ENCODE measurements at places on chromosomes 3 and 15.

- DNase-seq, result no peak
Observed at GRCh38 chr3:77362936-77363335, 323.0 kb downstream of the ROBO2 start.

DNA sequence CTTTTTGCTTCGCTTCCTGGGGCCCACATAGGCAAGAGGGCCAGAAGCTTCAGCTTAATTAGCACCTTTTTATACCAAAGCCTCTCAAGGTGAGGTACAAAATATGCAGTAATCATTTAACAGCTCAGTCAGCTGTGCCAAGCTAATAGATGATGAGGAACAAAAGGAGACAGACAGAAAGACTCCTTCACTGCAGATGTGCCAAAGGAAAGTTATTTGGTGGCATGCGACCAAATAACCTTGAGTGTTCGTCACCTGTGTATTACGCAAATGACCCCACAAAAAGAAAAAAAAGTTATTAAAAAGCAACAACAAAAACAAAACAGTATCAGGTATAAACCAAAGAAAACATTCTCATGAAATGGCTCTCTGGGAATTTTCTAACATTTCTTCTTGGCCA, 325.8 kb upstream of the IGF1R start:
- DNase-seq, result no peak

- DNase-seq, result peak; percentile 82
Observed at GRCh38 chr15:45634432-45635190, at the start of gene SQOR. Gene SQOR (plus strand): TSS chr15:45635029. CDS start chr15:45658924, 23,895 bp downstream.

- DNase-seq, result no peak
Observed at GRCh38 chr15:29770796-29771195, 51.5 kb downstream of the TJP1 start.

DNA sequence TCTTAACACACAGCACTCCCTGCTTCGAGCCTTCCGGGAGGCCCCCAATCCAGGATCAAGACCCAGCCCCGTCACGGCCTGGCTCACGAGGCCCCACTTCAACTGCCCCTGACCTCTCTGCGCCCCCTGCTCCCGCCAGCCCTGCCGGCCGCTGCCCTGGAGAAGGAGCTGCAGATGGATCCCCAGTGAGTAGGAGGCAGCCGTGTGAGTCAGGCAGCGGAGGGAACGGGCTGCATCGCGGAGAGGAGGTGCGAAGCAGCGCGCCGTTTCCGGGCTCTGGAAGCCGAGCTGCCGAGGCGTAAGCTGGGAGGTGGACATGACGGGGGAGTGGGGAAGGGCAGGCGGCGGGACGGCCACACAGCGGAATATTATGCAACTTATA, 133.4 kb downstream of the TPRA1 start:
- no peak for DNase-seq

DNA sequence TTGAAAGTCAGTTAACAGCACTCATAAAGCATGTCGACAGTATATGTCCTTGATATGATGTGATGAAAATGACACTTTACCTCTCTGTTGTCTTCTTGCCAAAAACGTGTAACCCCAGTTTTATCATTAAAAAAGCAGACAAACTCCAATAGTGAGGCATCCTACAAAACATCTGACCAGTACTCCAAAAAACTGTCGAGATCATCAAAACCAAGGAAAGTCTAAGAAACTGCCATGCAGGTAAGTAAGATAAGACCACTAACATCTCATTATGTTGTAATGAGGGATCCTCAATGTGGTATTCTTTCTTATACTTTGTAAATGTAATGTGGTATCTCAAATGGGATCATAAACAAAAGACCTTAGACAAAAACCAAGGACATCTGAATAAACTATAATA, 152.3 kb downstream of the NR1I2 start:
- DNase-seq, result no peak

- no peak for DNase-seq
Observed at GRCh38 chr3:194739498-194740284, 54.0 kb downstream of the FAM43A start.

DNA sequence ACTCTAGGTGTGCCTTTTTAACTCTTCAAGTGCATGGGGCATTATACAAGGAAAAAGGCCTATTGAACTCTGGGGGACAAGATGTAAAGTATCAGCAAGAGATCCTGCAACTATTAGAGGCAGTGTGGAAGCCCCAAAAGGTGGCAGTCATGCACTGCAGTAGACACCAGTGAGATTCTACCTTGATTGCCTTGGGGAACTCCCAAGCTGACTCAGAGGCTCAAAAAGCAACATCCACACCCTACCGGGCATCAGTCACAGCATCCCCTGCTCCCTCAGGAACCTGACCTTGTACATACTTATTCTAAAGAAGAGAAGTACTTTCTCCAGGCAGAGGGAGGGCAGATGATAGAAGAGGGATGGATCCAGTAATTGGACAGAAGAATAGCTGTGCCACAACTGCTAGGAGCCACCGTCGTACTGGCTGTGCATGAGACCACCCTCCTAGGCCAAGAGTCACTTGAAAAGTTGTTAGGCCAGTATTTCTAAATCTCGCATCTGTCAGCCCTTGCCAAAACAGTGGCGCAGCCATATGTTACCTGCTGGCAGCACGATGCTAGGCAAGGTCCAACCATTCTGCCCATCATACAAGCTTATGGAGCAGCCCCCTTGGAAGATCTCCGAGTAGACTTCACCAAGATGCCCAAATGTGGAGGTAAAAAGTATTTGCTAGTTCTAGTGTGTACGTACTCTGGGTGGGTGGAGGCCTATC, 523.1 kb upstream of the FRG2C start:
- no peak for DNase-seq

GRCh38 chr3:32596909-32597369, 26.3 kb upstream of the DYNC1LI1 start:
- DNase-seq, result no peak

GRCh38 chr3:71806736-71807135, 21.8 kb upstream of the PROK2 start:
- no peak for DNase-seq

DNA sequence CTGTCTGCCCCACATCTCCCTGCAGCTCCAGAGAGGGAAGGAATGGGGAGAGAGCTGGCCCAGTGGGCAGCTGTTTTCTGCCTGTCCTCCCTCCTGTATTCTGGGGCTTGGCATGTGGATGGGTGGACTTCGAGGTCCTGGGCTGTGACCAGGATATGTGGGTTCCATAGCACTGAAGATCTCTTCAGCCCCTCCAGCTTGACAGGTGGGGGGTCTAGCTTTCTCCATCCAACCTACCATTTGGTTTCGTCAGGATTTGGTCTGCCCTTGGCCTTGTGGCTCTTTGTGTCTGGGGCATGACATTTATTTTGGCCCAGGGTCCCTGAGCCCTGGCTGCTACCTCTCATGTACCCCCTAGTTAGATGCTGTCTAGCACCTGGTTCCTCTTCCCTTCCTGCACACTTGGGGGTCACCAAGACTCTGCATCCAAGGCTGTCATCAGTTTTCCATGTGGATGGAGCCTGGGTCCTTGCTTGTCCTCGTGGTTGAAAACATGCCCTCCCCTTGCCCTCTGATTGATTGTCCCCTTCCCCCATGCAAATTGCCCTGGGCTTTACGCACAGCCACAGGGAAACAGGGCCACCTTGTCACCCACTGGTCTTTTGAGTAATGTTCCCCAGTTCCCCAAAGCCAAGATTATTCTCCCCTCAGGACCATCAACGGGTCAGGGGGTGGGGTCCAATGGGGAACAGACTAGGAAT, 3.2 kb downstream of the EPHB3 start:
- no peak for DNase-seq

DNA sequence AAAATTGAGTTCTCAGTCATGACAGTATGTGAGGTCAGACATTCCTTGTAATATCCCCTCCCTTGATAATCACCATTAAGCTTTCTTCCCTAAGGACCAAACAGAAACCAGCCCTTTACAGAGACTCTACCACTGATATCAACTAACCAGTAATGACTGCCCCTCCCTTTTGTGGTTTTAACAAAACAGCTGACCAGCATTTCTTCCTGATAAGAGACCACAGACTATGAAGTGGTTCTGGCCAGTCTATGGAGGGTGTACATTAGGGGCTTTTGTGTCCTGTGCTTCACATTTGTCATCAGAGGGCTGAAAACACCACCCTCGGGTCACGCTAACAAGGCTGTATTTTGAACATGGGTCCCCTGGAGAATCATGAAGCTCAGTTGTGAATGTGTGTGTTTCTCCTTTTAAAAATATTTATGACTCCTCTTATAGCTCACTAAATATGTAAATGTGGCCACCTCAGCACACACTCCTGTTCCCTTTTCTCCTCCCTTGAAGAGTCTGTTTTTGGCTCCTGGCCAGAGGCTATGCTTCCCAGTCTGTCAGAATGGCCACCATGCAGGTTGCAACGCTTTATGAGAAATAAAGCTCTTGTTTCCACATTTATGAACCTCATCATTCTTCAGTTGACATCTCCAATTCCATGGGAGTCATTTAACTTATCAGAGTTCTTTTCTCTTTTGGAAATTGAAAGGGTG, 239.3 kb downstream of the CPNE4 start:
- DNase-seq, result no peak

- DNase-seq, result no peak
Observed at GRCh38 chr15:93366387-93367100, 277.5 kb upstream of the RGMA start.

DNA sequence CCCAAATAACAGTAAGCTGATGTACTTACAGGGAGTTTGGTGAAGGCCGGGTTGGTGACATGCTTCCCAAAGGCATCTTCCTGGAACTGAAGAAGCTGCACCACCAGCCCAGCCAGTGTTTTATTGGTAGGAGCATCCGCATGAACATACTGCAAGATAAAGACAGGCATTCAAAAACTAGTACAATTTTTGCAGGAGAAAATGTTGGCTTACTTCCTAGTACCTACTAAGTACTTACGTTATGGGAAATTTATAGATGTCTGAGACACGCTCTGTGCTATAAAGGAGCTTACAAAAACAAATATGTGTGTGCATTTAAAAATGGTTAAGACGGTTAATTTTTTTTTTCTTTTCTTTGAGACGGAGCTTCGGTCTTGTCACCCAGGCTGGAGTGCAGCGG, 8.9 kb downstream of the SMARCC1 start:
- no peak for DNase-seq

DNA sequence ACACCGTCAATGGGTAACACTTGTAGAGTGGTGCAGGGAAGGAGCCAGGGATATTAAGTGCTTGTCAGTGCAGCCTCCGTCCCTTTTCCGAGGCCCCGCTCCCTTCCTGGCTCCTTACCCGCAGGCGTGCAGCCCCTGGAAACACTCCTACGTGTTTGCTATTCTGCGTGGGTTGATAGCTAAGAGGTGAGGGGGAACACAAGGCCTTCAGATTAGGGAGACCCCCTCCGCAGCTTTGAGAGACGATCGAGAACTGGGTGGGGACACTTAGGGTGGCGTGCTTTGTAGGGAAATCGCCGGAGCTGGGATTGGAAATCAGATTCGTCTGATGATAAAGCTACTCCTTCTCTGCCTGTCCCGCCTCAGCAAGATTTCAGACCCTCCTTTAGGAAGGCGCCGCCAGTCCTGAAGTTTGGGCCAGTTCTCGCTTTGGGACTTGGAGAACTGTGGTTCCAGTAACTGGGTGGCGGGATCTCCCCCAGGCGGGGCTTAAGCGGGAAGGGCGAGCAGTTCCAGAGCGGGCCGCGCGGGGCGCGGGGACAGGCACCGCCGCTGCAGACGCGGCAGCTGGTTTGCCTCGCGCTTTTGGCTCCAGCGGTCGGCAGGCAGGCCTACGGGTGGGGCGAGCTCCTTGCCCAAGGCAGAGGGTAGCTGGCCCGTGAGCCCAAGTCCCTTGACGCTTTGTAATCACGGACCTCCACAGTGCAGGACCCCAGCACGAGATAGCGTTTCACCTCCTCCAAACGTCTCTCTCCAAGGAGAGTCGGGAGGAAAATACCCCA, 8.0 kb upstream of the FAM107A start:
- peak; percentile 71 for DNase-seq

DNA sequence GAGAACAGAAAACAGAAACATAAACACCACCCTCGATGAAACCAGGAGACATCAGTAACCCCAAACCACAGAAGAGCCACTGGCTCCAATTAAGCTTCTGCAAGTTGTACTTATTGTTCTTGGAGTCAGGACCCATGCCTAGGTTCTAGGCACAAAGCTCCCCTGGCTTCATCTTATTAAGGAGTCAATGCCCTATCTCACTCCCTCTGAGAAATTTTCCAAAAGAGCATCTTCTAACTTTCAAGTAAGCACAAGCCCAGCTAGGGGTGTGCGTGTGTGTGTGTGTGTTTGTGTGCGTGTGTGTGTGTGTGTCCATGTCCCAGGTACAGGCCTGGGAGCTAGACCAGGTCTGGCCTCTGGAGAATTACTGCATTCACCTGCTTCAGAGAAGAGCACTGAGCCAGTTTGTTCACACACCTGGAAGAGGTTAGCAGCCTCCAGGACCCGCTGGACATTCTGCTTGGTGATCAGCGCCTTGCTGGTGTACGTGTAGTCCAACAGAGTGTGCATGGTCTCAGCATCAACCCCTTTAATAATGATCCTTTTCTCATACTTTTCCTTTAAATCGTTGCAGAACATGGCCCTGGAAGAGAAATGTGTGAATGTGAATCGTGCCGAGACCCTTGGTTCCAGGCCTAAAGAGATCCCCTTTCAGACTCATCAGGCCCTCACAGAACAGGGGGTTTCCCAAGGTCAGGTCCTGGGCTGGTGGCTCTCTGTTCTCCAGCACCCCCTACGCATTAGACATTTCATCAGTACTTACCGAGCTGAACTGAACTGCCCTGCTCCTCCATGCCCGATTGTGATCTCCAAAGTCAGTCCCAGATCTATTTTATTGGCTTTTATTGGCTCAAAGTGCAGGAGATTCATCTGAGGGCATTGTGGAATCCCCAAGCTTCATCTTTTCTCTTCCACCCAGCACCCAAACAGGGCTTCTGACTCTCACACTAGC, 27.8 kb downstream of the KLHL6 start:
- DNase-seq, result peak; percentile 42

DNA sequence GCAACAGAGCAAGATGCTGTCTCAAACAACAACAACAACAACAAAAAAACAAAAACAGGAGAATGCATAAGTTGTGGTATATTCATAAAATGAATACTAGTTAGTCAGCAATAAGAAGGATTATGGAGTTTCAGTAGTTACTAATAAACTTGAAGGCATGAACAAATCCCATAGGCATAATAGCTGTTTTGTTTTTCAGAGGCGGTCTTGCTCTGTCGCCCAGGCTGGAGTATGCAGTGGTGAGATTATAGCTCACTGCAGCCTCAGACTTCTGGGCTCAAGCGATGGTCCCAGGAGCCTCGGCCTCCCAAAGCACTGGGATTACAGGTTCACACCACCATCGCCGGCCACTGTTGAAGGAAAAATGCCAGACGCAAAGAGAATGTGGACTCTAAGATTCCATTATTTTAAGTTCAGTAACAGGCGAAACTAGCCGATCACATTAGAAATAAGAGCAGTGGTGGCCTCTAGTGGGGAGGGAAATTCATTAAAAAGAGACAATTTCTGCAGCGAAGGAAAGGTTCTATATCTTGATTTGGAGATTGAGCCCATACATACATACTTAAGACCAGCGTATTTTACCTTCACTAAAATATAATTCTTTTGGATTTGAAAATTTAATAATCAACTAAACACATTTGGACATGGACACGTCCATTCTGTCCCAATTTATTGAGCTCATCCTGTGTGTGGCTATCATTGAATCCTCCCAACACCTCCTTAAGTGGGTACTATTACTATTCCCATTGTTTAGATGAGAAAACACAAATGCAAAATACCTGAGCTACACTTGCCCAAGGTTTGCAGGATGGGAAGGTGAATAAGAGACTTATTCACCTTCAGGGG, 27.4 kb upstream of the HDAC11 start:
- peak; percentile 44 for DNase-seq
